ENCODE measurements at places on chromosomes 12 and 14.

GRCh38 chr12:52224151-52224550, 8.9 kb upstream of the KRT7 start:
- no peak for DNase-seq

DNA sequence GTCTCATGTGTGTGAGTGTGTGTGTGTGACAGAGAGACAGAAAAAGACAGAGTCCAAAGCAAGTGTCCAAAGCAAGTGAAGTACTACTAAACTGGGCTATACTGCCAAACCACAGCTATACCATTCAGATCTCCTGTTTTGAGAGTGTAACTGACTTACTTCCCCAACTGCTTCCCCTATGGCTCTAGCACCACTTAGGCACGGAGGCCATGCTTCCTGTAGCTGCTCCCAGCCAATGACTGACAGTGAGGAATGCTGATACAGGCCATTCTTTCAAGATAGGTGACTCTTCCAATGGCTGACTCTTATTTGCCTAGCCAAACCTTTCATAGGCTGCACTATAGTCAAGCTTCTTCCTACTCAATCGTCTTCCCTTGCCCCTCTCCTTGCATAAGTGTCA, 393.2 kb downstream of the BCAT1 start:
- no peak for DNase-seq

- DNase-seq: no peak
Measured at GRCh38 chr14:90850487-90850886, 34.3 kb upstream of the TTC7B start.

DNA sequence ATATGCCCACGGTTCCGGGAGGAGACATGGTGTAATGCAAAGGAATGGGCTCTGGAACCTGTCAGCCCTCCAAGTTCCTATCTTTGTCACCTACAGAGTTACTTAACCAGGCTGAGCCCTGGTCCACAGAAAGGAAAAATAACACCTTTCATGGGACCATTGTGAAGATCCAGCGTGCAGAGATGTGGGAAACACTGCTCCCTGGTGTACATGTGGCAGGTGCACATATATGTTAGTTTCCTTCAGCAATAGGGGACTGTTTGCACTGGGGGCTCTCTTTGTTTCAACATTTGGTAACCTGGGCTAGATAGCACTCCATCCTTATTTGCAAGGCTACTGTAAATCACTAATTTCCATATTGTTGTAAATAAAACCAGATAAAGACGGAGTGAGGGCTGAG, 72.3 kb downstream of the ANO2 start:
- DNase-seq: no peak

- DNase-seq: peak; percentile 45
Measured at GRCh38 chr12:69639400-69640016, 28.8 kb upstream of the LRRC10 start.

GRCh38 chr12:72453066-72453465, 180.9 kb downstream of the TRHDE start:
- no peak for DNase-seq

- no peak for DNase-seq
Measured at GRCh38 chr12:39125566-39125965, 220.2 kb upstream of the CPNE8 start.

DNA sequence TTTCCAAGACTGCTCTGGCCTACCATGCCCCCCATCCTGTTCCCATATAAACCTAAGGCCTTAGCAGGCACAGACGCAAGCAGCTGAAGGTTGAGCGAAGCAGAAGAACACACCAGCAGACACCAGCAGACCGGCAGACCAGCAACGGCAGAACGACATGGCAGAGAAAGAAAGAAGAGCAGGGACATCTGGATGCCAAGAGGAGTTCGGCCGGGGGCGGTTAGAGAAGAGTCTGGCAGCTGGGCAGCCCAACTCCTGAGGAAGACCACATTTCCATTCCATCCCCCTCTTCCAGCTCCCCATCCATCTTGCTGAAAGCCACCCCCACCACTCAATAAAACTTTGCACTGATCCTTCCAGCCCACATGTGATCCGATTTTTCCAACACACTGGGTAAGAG, 5.2 kb upstream of the ST8SIA1 start:
- no peak for DNase-seq

DNA sequence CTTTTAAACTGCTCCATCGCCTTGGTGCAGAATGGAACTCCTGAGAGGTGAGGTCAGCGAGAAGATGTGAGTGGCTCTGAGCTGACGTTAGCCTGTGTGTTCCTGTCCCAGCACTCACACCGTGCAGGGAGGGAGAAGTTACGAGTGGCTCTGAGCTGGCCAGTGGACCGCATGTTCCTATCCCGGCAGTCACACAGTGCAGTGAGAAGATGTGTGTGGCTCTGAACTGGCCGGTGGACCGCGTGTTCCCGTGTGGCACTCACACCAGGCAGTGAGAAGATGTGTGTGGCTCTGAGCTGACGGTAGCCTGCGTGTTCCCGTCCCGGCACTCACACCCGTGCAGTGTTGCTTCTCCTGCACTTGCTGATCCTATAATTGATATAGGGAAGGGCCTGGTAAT, 59.9 kb downstream of the VCPKMT start:
- DNase-seq: no peak

DNA sequence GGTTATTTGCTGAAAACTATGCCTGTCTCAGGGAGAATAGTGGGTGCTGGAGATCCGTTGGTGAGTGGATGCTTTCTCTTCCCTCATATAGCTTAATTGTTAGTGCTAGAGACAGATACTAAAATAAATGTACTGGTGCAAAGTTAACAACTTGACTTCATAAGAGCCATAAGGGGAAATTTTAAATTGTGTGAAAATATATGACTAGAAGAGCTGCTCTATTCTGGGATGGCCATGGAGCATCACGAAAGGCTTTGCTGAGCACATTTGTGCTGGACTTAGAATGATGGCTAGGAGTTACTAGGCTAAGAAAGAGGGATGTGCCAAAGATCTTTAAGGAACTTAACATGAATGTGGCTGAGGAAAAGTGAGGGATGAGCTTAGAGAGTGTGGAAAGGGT, 668.8 kb downstream of the NRXN3 start:
- DNase-seq: no peak

GRCh38 chr14:68756000-68756481, 36.8 kb downstream of the ZFP36L1 start:
- no peak for DNase-seq

GRCh38 chr12:45565590-45565989, 163.9 kb upstream of the ARID2 start:
- no peak for DNase-seq

- DNase-seq: no peak
Measured at GRCh38 chr12:84789184-84789583, 123.4 kb downstream of the SLC6A15 start.

DNA sequence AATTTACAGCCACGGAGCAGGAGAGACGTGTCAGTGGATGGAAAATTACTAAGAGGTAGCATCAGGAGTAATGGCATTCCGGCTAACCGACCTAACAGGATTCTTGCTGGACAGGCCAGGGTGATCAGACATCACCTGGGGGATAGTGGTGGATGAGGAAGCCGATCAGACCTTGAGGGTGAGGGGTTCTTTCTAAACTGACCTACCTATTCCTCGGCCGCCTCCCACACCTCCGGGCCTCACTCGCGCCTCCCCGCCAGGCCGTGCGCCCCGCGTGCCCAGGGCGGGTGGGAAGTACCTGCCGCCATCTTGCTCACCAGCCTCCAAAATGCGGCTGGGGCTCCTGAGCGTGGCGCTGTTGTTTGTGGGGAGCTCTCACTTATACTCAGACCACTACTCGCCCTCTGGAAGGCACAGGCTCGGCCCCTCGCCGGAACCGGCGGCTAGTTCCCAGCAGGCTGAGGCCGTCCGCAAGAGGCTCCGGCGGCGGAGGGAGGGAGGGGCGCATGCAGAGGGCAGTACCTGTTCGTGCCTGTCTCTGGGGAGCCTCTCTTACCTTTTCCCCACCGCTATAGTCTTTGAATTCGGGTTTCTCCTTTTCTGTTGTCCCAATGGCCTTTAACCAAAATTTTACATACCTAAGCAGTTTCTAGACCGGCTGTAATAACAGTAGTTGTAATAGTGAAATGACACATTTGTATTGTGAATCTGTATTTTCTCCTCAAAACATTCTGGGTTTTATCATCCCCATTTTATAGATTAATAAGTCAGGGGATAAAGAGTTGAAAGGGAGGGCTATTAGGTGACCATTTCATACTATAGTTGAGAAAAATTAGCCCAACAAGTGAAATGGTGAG, at the start of gene TMPRSS12:
TSS of gene TMPRSS12 (plus strand) at position 290 of the 857 bp plus-strand sequence. CDS start at position 329, 39 bp downstream.
- no peak for DNase-seq

GRCh38 chr12:46585854-46586621, 213.5 kb upstream of the SLC38A2 start:
- DNase-seq: no peak

DNA sequence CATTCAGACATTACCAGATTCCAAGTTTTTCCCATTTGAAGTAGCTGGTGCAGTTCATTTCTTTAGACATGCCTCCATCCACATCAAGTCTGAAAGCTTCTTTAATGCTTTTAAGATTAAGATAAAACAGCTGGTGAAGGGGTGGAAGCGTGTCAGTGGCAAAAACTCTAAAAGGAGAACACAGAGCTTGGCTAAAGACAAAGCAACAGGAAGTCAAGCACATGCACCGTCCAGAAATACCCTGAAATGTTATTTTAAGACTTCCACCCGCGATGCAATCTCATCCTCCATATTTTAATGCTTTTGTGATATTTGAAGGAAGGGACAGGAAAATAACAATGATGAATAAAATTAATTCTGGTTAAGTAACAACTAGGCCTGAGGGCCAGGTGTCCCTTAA, 31.8 kb downstream of the PPM1H start:
- DNase-seq: no peak

DNA sequence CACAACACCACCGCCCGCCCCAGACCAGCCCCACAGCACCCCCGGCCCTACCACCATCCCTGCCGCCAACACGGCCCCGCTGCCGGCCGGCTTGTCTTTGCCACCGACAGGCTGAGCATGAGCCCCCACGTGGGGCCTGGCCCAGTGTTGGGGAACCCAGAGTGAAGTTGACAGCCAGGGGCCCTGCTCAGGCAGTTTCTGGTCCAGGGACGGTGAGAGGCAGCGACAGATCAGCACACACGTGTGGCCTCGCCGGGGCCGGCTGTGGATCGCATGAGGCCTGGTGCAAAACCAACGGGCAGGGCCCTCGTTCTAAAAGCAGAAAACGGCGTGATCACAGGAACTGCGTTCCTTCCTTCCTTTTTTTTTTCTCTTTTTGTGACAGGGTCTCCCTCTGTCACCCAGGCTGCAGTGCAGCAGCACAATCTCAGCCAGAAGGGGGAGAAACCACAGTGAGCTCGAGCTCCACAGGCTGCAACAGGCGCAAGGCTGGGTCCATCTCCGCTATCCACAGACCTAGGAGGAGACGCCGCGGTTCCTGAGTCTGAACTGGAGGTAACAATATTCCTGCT, 50.5 kb upstream of the FBRSL1 start:
- no peak for DNase-seq

GRCh38 chr14:102315121-102315520, 4.4 kb upstream of the ZNF839 start:
- DNase-seq: no peak

GRCh38 chr12:124881123-124881522, 17.5 kb upstream of the SCARB1 start:
- DNase-seq: no peak

DNA sequence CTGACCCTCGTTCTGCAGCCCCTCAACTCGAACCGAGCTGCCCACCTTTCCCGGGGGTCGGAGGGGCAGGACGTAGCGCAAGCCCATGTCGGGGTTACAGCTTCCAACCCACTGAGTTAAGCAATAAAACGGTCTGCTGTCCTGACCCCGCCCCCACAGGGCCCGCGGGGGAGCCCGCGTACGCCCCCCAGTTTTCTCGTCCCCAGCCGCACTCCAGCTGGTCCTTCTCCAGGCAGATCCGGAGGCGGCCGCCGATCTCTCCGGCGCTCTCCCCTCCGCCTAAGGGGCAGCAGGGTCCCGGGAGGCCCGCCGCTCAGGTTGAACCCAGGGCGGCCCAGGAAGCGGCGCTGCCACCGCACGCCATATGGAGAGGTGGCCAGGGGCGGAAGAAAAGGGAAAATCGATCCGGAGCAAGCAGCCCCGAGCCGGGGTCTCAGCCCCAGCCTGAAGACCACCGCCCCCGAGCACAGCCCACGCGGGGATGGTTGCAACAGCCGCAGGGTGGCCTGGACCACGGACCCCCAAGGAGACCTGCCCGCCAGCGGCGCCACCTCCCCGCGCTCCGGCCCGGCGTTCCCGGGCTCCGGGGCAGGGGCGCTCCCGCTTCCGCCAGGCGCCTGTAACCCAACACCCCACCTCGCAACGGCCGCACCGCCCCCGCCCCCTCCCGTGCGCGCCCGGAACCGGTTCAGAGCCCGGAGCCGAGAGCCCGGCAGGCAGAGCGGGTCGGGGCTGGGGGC, 760 bp downstream of the ACTN1 start:
- DNase-seq: no peak

- no peak for DNase-seq
Measured at GRCh38 chr12:70839544-70839943, 81.0 kb downstream of the PTPRR start.

DNA sequence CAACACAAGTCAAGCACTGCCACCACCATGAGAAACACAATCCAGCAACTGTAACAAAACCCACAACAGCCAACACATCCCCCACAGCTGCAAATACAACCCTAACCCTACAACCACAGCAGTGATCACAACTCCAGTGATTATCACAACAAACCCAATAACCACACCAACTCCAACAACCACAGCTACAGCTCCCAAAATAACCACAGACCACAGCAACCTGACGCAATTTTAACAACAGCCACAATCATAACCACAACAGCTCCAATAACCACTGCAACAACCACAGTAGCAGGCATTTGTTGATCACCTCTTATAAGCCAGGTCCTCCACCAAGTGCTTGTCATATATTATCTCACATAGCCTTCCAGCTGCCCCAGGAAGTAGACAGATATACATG, 42.2 kb upstream of the FAM181A start:
- DNase-seq: no peak

DNA sequence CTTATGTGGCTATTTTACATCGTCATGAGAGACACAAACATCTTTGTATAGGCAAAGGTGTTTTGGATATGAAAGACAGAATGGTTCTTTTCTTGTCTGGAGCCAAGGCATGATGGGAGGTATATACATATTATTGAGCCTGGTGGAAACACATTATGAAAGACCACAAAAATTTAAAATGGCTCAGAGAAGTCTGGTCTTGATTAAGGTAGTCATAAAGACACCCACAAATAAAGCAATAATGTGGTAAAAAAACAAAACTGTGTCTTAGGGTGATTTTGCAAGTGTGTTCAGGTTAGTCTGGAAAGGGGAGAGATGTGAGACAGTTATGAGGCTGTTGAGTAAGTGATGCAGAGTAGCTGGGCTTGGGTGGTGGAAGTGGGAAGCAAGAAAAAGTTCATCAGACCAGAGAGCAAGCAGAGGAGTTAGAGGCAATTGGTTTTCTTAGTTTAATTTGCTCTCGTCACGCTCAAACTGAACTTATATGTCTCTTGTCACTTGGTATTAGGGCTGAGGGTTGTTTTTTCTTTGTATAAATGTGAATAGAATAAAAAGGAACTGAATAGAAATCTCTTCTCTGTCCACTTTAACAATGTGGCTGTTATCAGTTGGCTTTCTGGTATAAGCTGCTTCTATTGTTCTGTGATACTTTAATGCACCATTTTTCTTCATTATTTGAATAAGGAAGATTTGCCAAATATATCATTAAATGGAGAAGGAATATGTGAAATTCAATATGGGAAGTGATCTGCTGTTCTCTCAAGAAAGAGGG, 115.0 kb downstream of the AKAP6 start:
- DNase-seq: no peak

GRCh38 chr12:91316161-91316906, 133.7 kb upstream of the DCN start:
- no peak for DNase-seq

- DNase-seq: no peak
Measured at GRCh38 chr14:60648934-60649874, at the start of gene SIX1. Gene SIX1 (minus strand): TSS chr14:60649477. CDS start chr14:60649189, 288 bp downstream.

GRCh38 chr14:68940614-68941185, 38.4 kb downstream of the ACTN1 start:
- no peak for DNase-seq

Measured in GM12892 (cell line).